Esophagus squamous epithelium (tissue), 5 donors: ENCODE measurements at places on chromosomes 7 and 10.

- no peak for DNase-seq
Measured at GRCh38 chr10:51666456-51666855, 32.9 kb downstream of the CSTF2T start.

DNA sequence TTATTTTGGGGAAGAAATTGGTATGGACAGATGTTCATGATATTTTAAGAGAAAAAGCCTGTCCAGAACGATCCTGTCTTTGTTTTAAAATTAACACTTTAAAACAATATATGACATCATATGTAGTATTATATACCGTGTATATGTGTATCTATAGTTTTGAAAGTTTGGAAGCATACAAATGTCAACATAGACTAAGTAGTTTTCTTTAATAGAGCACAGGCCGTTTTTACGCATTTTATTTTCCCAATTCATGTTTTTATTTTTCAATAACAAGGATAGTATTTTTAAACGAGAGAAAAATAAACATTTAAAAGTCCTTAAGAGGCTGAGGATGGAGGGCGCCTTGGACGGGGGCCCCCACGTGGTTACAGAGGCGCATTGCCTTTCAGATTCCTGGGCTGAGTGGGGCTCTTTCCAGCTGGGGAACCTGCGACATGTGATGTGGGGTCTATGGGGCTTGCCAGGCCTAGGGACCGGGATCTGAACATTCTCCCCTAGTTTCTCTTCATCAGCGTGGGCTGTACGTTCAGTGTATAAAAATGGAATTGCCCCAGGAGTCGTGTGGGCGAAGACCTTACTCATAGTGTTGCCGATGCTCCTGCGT, 127.8 kb upstream of the ZNF746 start:
- DNase-seq, result no peak

- DNase-seq, result no peak
Measured at GRCh38 chr7:157618091-157618726, 281.4 kb downstream of the DNAJB6 start.

GRCh38 chr7:94301024-94301586, 93.6 kb upstream of the COL1A2 start:
- DNase-seq, result no peak

DNA sequence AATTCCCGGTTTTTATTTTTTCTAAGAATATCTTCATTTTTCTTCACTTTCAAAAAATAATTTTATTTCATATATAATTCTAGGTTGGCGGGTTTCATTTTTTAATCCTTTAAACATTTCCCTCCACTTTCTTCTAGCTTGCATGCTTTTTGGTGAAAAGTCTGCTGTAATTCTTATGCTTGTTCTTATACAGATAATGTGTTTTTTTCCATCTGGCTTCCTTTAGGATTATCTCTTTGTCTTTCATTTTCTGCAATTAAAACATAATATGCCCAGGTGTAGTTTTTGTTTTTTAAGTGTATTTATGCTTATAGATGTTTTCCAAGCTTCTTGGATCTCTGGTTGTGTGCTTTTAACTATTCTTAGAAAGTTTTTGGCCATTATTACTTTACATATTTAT, 341.3 kb upstream of the SEMA3C start:
- no peak for DNase-seq

DNA sequence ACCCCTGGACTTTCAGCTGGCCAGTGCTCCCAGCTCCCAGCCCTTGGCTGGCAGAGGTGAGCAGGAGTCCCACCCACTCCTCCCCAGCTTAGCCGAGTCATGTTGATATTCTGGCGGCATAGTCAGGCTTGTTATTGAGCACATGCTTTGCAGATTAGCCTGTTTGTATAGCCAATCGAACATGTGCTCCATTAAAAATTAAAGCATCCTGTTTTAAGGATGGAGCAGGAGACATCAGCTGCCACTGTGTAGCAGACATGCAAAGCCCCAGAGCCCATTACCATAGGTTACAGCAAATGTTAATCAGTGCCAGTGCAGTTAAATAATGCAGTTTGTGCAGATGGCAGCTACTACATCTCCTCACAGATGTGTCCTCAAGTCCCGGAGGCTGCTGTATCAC, 574.6 kb upstream of the GALNT17 start:
- no peak for DNase-seq

DNA sequence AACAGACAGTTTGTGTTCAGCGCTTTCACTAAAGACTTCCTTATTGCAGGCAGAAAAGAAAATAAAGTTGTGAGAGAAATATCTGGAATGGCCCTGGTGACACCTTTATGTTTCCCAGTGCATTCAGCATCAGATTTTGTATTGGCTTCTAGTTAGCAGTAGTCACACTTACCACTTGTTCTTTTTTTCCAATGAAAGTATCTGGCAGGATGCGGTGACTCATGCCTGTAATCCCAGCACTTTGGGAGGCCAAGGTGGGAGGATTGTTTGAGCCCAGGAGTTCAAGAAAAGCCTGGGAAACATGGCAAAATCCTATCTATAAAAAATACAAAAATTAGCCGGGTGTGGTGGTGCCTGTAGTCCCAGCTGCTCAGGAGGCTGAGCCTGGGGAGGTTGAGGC, 649.6 kb downstream of the LRMDA start:
- DNase-seq, result no peak

GRCh38 chr7:139896831-139897230, 67.8 kb downstream of the TBXAS1 start:
- no peak for DNase-seq

DNA sequence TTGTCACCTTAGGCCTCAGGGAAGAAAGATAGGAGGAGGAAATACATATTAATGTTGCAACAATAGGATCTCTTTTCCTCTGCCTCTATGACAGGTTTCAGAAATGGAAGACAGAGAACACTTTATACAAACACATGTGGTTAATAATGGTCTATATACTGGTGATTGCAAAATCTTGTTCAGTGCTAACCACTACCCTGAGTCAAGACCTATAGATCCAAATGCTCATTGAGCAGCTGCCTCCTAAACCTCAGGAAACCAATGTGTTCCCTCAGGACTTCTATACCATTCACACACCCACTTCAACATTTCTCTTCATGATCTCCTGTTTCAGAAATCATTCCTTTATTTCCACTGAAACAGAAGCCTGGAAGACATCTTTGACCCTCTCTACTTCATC, 32.5 kb upstream of the VWDE start:
- no peak for DNase-seq

DNA sequence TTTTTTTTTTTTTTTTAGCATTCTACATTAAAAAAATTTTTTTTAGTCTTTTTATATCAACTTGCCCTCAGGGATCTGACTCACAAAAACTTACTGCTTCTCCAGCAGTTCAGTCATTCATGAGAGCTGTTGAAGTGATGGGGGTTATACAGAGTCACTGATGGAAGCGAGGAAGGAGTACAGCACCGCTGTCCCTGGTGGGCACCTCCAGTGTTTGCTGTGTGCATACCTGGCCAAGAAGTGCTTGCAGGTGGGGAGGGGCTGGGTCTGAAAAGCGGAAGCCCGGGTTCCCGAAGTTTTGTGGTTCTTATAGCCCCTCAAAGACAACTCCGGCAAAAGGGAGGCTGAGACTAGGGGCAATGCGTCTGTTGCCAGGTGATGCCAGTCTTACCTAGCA, 46.2 kb downstream of the MINDY4 start:
- DNase-seq, result no peak

DNA sequence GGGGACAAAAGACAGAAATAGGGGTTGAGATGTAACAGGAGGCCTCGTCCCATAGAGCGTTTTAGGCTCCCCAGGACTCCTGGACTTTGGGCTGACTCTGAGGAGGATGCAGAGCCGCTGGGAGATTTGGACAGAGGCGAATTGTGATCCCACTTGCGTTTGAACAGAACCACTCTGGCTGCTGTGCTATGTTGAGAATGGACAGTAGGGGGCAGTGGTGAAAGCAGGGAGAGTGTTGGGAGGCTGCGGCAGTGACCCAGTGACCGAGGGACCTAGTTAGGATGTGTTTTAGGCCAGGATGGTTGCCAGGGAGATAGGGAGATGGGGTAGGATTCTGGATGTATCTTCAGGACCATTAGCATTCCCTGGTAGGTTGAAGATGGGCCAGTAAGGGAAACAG, 271.6 kb downstream of the CCDC3 start:
- DNase-seq, result no peak

DNA sequence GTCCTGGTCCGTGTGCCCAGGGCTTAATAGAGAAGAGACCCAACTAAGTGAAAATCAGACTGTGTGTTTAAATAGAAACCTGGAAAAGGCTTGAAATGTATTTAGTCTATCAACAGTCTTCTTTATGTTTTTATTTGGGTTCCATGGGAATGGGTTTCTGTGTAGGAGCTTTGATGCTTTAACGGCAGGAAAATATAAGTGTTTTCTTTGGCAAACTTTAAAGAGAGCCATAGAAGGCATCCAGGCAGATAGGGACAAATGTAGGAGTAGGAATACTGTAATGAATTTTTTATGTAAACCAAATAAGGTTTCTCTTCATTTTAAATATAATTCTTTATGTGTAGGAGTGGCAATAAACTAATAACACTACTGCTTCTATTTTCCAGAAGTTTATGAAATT, 989.0 kb downstream of the GATA3 start:
- no peak for DNase-seq

DNA sequence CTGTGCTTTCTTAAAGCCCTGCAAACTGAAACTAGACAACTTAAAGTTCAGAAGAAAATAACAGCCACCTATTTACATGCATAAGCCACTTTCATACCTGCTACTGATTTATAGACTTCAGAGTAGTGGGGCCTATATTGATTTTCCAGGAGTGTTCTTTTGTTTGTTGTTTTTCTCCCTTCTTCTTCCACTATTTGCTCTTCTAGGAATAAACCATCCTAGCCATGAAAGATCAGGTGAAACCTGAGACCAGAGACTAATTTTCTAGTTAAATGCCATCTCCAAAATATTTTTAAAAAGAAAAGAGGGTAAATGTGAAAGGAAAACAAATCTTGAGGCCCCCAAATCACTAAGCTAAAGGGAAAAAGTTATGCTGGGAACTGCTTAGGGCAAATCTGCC, 72.4 kb upstream of the C1GALT1 start:
- DNase-seq, result no peak

- no peak for DNase-seq
Measured at GRCh38 chr10:96263176-96263575, 8.2 kb downstream of the BLNK start.

DNA sequence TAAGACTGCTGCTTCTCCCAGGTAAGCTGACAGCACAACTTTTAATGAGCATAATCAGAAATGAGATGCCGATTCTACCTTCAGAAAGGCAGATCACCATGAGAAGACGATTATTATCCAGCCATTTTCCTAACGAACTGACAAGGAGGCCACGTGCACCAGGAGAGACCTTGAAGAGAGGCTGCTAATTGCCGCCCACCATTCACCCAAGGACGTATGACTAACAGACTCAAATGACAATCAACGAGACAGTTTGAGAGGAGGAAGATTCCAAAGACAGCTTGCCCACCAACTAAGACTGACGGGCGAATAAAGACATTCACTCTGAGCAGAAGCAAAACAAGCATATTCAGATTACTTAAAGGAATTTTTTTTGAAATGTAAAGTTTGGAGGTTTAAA, 301.9 kb upstream of the TAC1 start:
- DNase-seq, result no peak

DNA sequence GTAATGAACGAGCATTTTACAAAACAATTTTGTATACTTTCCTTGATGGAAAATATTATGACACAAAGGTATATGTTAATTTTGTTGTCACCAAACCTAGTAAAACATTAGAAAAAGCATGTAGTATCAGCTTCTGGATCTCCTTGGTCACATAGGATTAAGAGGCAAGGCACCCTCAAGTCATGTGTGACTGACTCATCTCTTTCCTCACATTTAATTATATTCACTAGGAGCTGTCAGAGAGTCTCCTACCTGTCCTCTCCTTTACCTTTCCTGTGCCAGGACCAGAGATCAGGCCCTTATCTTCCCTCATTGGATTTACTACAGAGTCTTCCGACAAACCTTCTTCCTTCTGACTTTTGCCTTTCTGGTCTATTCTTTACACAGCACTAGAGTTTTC, 111.3 kb upstream of the RPA3 start:
- no peak for DNase-seq

- DNase-seq, result no peak
Measured at GRCh38 chr7:75844158-75844557, 30.6 kb upstream of the CCL24 start.

DNA sequence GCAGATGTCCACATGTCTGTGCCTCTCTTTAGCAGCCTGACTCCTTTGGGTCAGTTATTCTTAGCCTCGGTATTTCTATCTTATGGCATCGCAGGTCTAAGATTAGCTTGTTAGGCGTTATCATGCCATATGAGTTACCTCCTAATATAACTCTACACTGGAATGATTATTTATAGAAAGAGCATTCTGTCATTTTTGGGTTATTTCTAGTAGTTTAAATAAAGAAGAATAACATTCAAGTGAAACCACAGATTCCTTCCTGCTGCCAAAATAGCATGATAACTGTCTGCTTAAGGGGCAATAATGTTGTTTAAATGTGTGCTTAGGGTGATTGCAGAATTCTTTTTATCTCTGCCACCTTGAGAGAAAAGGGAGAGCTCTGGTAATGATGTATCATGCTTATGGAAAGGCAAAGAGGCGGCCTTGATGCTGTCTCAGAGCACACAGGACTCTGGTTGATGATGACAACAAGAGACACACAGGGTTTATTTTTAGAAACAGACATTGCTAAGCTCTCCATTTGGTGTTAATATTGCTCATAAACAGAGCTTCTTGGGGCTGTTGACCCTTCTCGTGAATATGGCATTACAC, 10.4 kb downstream of the HDAC9 start:
- no peak for DNase-seq

DNA sequence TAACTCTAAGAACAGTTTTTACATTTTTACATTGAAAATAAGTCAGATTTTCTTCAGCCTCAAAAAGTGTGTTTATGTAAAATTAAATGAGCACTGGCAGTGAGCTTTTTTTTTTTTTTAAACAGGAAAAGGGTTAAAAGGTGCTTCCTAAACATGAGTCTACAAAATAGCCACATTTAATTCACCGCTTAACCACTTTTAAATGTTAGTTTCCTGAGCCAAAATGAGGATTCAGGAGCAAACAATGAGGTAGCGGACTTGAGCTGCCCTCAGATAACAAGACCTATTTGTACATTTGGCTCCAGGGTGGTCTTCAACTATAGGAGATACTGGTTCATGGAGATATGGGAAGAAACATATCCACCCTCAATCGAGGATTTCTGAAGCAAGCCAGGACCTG, 22.8 kb downstream of the AKR1C3 start:
- no peak for DNase-seq

- DNase-seq, result no peak
Measured at GRCh38 chr7:66964411-66964810, 31.0 kb downstream of the SBDS start.

DNA sequence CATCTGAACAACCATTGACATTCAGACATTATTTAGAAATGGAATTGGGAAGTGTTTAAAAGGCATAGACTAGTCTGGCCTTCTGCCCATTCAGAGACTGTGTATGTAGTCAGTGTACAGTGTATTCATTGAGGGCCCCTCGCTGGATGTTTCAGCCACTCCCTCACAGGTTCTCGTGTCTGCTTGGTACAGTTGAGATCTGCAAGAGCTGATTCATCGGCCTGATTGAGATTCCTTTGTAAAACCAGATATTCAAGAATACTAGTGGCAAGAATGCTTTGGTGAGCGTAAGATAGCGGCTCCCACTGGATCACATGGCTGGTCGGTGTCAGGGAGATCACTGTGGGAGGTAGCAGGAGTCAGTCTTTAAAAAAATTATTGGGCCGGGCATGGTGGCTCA, 119.5 kb downstream of the TCF7L2 start:
- DNase-seq, result no peak
